HCT116 (cell line): ENCODE measurements at places on chromosomes 1 and 21. TPM values are rescaled to one million over a fixed set of nuclear protein-coding genes. Genes with fewer than 3 reads are reported as not detected.

Gene NECTIN4
- total RNA-seq: 3.3 TPM

DNA sequence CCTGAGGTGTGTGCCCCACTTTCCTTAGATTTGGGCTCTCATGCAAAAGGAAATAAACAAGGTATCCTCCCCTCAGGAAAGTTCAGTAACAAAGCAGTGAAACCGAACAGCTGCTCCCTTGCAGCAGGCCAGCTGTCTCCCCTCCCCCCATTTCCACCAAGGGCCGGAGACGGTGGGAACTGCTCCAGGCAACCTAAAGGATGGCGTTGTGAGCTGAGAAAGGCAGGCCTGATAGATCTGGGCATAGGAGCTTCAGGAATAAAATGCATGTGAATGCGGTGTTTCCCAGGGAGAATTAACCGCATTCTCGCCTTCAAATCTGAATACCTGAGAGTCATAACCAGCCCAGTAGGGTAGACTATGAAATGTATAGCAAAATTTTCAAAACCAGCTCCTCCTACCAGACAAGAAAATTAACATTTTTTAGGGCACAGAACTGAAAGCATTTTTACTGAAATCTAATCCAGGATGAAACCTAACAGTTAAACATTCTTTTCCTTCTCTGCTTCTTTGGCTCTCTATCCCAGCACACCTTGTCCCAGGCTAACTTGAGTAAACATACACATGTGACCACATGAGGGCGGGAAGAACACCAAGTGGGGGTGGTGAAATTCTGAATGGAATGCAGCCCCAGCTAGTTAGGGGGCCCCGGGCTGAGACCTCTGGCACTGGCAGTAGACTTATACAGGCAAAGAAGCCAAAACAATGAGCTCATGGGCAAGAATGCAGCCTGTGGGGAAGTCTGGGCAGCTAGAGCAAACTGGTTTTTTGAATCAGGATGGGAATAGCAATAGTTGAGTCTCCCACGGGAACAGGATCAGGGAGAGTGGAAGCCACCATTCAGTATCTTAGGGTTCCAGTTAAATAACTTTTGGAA lies 11.5 kb downstream of the MCL1 start:
- DNase-seq: no peak

DNA sequence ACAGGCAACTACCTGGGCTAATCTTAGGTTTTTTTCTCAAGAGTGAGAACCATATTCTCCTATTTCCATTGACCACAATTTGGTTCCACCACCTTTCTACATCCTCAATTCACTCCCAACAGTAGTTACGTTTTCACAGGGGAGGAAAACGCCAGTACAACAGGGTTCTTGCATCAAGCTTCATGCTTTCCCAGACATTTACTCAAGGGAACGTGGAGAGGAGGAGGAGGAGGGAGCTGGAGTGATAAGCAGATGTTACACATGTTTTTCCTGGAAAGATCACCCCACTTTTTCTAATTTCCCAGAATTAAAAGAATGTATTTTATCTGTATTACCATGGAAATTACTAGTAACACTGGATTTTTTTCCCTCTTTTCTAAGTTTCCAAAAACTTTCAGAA lies 58.3 kb downstream of the RGS5 start:
- no peak for DNase-seq

GRCh38 chr1:92882819-92883218 lies 51.0 kb downstream of the RPL5 start:
- DNase-seq: no peak

DNA sequence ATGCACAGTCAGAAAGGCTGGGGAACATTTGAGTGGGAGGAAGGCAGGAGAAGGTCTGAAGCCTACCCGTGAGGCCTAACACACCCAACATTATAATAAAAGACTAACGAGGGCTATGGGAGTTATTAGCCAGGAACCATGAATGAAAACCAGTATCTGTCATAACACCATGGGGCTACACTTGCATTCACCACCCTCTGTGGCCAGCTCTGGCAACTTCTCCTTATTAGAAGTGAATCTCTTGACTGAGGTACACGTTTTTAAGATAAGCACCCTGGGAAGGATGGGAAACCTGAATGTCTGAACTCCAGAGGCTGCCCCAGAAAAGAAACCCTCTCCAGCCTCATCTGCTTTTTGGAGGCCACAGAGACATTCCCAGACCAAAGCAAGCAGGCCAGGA lies 204.3 kb upstream of the RAB4A start:
- no peak for DNase-seq
